ENCODE measurements at places on chromosomes 3 and 15.

- DNase-seq = no peak
Measured at GRCh38 chr3:108085370-108085769, 5.5 kb downstream of the CD47 start.

GRCh38 chr3:20197775-20198174 lies 11.8 kb upstream of the SGO1 start:
- DNase-seq = no peak

DNA sequence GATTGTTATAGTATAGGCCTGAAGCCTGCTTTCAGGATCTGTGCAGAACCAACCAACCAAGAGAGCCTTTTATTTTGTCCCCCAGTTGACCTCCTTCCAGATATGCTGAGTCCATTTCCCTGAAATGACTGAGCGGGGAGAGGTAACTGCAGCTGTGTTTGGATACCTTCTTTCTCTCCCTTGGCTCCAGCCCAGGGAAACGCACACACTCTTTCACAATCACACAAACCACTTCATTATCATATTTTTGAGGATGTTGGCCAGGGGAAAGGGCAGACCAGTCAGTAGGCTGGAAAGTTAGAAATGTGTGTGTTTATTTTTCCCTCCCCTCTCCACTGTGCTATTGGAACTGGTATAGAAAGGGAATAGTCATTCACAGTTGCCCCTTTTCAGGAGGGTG lies 417.7 kb upstream of the TBL1XR1 start:
- no peak for DNase-seq

DNA sequence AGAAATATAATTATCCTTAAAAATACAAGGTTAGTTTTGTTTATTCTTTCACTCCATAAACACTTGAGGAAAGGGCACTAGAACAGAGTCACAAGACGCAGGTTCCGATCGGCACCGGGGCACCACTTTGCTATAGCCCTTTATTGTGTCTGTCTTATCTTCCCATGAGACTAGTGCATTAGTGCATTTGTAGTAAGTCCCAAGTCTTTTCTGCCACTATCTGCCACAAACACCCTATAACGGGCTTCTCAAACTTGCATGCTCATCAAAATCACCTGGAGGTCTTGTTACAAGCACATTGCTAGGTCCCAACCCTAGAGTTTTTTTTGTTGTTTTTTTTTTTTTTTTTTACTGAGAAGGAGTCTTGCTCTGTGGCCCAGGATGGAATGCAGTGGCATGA lies 213.1 kb downstream of the FOXP1 start:
- no peak for DNase-seq

GRCh38 chr3:182809531-182809930 lies 16.2 kb downstream of the ATP11B start:
- DNase-seq = no peak

- DNase-seq = no peak
Measured at GRCh38 chr15:31389576-31389975, 62.9 kb downstream of the KLF13 start.

DNA sequence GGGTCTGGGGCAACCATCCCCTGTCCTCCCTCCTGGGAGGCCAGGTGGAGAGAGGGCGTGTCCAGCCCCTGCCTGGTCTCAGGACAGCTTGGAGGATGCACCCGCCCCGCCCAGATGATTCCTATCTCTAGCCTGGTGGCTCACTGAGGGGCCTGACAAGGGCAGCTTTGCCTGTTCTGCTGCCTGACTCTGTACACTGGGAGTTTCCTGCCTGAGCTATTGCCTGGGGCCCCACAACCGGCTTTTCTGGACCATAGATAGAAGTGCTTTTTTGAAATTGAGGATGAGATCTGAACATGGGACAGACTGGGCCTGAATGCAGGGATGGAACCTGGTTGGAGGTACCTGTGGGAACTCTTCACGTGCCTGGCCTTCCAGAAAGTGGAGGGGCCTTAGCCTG lies 751 bp upstream of the PLA2G4E start:
- no peak for DNase-seq

GRCh38 chr3:105367406-105368213 lies 901 bp downstream of the ALCAM start:
- peak; percentile 67 for DNase-seq

DNA sequence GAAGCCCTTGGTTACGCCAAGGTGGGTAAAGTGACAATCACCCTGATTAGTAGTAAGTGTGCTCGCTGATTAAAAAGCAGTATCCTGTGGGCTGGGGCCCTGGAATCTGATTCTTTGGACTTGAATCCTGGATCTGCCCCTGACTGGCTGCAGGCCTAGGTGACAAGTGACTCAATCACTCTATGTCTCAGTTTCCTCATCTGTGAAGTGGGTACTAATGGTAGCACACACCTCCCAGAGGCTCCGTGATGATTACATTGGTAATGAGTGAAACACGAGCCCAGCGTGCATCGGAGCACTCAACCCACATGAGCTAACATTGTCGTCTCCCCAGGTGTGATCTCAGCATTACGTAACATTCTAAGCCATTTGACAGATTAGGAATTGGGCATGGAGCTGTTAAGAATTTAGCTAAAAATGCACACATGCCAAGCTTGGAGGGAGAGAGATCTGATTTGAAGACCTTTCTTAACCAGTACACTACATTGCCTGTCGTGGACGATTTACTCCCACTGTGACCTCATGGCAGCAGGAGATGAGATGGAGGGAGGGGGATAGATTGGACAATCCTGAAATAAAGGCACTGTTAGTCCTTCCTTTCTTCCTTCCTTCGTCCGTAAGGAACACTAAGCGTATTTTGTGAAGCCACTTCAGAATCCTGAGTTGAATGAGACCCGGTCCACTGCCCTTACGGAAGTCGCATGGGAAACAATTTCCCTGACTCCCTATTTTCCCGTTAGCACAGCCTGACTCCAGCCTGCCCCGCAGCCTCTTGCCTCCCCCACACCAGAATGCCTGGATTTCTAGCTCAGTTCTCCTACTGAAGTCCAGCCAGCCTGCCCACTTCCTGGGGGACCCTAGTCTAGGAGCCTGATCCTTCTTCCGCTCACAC lies 32.1 kb downstream of the MGLL start:
- no peak for DNase-seq

DNA sequence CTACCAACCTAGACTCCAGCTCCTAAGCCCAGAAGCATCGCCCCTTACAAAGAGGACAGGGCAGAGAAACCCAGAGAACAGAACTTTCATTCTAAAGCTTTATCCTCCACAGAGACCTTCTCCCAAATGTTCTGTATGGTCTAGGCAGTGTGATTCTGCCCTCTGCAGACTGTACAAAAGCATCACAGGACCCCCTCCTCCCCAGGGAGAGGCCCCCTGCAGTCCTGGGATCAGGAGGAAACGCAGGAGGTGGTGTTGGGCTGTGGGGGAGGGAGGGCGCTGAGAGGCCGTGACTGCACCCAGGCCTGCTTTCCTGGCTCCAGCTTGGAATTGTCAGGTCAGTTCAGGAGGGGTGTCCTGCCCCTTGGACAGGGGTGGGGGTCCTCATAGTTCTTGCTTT lies 101.3 kb downstream of the DGKG start:
- DNase-seq = no peak

GRCh38 chr3:13016083-13016720 lies 57.0 kb downstream of the IQSEC1 start:
- DNase-seq = peak; percentile 27

GRCh38 chr3:193945143-193945542 lies 190.8 kb upstream of the HES1 start:
- DNase-seq = no peak

DNA sequence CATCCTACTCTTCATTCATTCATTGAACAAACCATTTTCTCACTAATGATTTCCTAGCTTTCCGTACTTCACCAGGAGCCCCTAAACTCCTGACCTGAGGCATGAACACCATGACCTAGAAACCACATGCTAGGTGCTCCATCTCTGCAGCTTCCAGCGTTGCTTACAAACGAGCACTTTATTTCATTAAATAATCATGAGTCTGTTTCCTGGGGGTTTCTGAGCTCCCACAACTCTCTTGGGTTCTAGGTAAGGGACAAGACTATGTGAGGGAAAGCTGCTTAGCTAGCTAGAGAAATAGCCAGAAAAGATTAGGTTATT lies 1.3 kb downstream of the MAP2K1 start:
- DNase-seq = no peak

DNA sequence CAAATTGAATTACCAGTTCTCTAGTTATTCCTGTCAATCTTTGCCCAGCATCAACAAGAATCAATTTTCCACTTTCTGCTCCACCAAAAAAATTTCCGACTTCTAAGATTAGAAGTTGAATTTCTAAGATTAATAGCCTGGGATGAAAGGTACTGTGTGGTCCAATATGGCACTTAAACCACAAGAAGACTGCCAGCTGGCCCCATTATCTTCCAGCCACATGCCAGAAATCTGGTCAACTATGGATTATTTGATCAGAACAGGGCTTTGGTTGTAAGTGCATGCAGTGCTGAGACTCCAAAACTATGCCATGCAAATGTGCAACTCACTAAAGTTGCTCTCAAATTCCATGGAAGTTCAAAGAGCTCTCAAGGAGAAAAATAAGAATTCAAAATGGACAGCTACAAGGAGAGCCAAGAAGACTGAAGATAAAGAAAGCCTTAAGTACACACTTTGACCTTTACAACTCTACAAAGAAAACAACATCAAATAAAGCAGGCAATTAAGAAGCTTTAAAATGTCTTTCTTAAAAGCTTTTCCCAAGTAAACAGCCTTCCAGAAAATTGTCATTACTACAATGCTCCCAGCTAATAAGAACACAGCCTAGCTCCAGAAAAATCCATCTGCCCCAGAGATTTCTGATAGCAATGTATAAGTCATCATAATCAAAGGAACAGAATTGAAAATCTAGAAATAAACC lies 64.2 kb downstream of the ST3GAL6 start:
- DNase-seq = no peak

- no peak for DNase-seq
Measured at GRCh38 chr15:66768987-66769386, 67.0 kb downstream of the SMAD6 start.

GRCh38 chr3:83877910-83878309 lies 1080.9 kb upstream of the CADM2 start:
- DNase-seq = no peak

- DNase-seq = no peak
Measured at GRCh38 chr3:38111201-38111600, 25.7 kb downstream of the ACAA1 start.

DNA sequence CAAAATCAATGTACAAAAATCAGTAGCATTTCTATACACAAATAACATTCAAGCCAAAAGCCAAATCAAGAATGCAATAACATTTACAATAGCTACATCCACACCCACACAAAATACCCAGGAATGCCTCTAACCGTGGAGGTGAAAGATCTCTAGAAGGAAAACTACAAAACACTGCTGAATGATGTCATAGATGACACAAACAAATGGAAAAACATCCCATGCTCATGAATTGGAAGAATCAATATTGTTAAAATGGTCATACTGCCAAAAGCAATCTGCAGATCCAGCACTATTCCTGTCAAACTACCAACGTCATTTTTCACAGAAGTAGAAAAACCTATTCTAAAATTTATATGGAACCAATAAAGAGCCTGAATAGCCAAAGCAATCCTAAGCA lies 143.7 kb downstream of the SLCO3A1 start:
- DNase-seq = no peak

GRCh38 chr3:43753741-43754715 lies 63.3 kb downstream of the ABHD5 start:
- DNase-seq = no peak

DNA sequence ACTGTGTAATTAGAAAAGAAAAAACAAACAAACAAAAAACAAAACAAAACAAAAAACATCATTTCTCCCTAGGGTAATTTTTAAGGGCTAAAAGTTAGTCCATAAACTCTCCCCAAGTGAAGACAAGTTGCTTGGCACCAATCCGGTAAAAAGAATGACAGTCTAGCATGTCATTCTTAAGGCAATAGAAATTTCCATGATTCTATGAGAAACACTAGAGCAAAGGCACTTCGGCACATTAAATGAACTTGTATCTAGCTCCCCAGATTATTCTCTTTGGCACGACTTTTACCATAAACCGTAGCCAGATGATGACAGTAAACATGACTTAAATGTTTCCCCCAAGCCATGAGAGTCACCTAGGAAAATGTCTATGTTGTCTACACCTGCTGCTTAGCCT lies 10.1 kb downstream of the COL8A1 start:
- no peak for DNase-seq

- DNase-seq = no peak
Measured at GRCh38 chr3:126311338-126311978, 45.8 kb downstream of the KLF15 start.

GRCh38 chr15:74802862-74803447 lies 9.7 kb upstream of the LMAN1L start:
- no peak for DNase-seq

- DNase-seq = no peak
Measured at GRCh38 chr3:177284383-177284881, 87.2 kb upstream of the TBL1XR1 start.

DNA sequence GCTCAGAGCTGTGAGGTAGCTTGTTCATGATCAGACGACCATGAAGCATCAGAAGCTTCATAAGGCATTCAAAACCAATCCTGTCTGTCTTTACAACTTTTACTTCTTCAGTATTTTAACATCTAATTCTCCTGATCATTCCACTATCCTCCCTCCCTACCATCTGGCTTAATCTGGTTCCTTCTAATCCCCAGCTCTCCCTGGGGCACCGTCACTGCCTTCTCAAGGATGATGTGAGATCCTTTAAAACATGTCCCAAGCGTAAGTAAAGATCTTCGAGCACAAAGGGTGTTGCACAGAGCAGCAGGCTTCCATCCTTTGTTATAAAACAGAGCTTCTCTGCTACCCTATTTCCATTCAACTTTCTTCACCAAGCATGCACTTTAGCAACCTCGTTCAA lies 362.7 kb upstream of the ARRDC4 start:
- DNase-seq = no peak

GRCh38 chr15:42992626-42993025 lies 72.0 kb upstream of the TTBK2 start:
- DNase-seq = no peak

GRCh38 chr15:90200534-90201129 lies 498 bp upstream of the SEMA4B start:
- no peak for DNase-seq

GRCh38 chr3:58824285-58824684 lies 157.7 kb upstream of the FAM3D start:
- DNase-seq = no peak

DNA sequence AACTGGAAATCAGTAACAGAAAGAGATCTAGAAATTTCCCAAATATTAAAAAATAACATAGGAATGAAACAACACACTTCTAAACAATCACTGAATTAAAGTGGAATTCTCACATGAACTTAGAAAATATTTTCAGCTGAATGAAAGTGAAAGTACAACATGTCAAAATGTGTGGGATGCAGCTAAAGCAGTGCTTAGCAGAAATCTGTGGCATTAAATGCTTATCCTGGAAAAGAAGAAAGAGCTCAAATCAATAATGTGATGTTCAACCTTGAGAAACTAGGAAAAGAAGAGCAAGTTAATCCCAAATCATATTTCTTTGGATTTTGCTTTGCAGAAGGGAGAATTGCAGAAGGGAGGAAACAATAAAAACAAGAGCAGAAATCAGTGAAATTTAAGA lies 98.2 kb upstream of the NR2E3 start:
- DNase-seq = no peak
